Right renal pelvis (tissue), 4 donors: ENCODE measurements at places on chromosomes 3 and 15. TPM values are rescaled to one million over a fixed set of nuclear protein-coding genes. Genes with fewer than 3 reads are reported as not detected.

GRCh38 chr15:48596841-48597240 is 48.7 kb downstream of the FBN1 start:
- no peak for DNase-seq

DNA sequence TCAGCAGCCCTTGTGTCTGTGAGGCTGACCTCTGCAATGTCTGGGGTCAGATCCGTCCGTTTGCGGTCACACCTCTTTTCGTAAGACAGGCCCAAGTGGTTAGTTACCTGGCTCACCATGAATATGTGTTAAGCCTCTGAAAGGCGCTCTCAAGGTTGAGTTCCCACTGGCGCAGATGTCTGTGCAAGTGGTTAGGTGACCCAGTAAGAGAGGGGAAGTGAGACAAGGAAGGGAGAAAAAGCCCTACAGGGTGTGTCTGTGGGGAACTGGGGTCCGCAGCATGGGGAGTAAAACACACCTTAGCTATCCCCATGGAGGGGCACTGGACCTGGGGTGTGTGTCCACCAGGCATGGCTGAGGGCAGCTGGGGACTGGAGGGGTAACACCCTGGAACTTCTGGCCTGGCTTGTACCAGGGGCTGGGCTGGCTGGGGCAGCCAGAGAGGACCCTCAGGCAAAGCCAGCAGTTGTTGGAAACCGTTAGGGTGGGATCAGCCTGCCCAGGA is 391.6 kb upstream of the PROK2 start:
- no peak for DNase-seq

DNA sequence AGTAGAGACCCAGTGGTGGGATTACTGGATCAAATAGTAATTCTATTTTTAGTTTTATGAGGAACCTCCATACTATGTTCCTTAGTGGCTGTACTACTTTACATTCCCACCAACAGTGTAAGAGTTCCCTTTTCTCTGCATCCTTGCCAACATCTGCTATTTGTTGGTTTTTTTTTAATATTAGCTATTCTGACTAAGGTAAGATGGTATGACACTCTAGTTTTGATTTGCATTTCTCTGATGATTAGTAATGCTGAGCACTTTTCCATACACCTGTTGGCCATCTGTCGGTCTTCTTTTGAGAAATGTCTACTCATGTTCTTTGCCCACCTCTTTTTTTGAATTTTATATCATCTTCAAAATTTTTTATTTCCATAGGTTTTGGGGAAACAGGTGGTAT is 34.2 kb upstream of the RAP2B start:
- no peak for DNase-seq

DNA sequence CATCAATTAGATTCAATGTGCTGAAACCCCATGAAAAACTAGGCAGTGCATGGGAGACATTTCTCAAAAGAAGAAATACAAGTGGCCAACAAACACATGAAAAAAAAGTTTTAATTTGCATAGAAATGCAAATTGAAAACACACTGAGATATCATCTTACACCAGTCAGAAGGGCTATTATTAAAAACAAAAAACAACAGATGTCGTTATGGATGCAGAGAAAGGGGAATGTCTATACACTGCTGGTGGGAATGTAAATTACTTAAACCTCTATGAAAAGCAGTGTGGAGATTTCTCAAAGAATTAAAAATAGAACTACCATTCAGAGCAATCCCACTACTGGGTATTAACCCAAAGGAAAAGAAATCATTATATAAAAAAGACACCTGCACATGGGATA is 98.7 kb downstream of the CCNL1 start:
- DNase-seq = no peak

- no peak for DNase-seq
Observed at GRCh38 chr15:96422125-96422524, 91.6 kb downstream of the NR2F2 start.

- DNase-seq = no peak
Observed at GRCh38 chr3:33687406-33688010, 30.5 kb downstream of the CLASP2 start.

GRCh38 chr15:74383286-74383685 is 15.8 kb upstream of the CYP11A1 start:
- no peak for DNase-seq

GRCh38 chr3:12465836-12466225 is 18.4 kb upstream of the TSEN2 start:
- no peak for DNase-seq

- no peak for DNase-seq
Observed at GRCh38 chr3:31572236-31573004, 39.7 kb downstream of the STT3B start.

- no peak for DNase-seq
Observed at GRCh38 chr3:23726811-23727548, 78.8 kb upstream of the UBE2E1 start.

Gene PRICKLE2
- 19.6 TPM for polyA plus RNA-seq

Gene CKMT1B
- polyA plus RNA-seq = 2.5 TPM

Gene SIDT1
- 3.8 TPM for polyA plus RNA-seq

Gene RPS27L
- 106 TPM for polyA plus RNA-seq

Gene HYAL3
- 3.1 TPM for polyA plus RNA-seq

Gene PIK3R4
- polyA plus RNA-seq = 50.6 TPM

Gene IL5RA
- 0.57 TPM for polyA plus RNA-seq

Gene METTL6
- polyA plus RNA-seq = 25.8 TPM

Gene THPO
- polyA plus RNA-seq = 3.1 TPM
